Lower lobe of right lung (tissue), 2 donors: ENCODE measurements at places on chromosomes 16 and 17.
A peak's percentile ranks its signal among the peaks of the same experiment; 100 is the strongest.

GRCh38 chr16:68082629-68083238 lies 2.4 kb upstream of the NFATC3 start:
- DNase-seq: no peak
- peaks cover 10% of the 10 kb centered on the region for H3K36me3 ChIP-seq
- peaks cover 79% of the 10 kb centered on the region for H3K4me1 ChIP-seq
- no peaks in the 10 kb centered on the region for H3K27me3 ChIP-seq
- H3K4me3 ChIP-seq: no peak overlapping the region

- H3K27ac ChIP-seq: no peak overlapping the region
- no peaks in the 10 kb centered on the region for H3K27me3 ChIP-seq
- no peaks in the 10 kb centered on the region for H3K36me3 ChIP-seq
- DNase-seq: no peak
- no peaks in the 10 kb centered on the region for H3K4me1 ChIP-seq
These were observed 9.8 kb downstream of the ADAMTS18 start for GRCh38 chr16:77424871-77425604.

DNA sequence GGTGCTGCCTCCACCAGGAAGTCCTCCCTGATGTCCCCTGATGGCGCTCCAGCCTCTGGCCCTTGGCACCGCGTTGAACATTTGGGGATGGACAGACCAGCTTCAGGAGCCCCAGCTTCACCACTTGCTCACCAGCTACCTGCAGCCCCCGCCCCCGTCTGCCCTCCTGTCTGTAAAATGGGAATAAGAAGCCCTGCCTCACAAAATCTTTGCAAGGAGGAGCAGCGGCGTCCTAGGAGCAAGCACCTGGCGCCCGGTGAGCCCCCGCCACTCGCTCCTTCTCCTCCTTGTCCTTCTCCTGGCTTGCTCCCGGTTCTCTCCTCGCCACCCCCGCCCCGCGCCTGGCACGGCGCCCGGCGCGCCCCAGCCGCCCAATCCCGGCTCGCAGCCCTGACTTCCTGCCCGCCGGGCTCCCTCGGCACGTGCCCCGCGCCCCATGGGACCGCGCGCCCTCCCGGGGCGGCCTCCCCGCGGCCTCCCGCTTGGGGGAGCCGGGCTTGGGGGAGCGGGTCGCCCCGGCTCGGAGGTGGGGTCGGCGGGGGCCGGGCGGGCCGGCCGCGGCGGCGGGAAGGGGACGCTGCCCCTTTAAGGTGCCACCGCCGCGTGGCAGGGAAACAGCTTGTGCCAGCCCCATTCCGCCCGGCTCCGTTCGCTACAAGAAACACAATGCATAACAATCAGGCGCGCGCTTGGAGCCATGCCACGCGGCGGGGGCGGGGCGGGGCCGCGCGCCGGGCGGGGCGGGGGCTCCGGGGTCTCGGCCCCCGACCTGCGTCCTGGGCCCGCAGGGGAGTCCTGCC lies 9.1 kb upstream of the PPP1R1B start:
- peaks cover 2% of the 10 kb centered on the region for H3K27me3 ChIP-seq
- H3K4me3 ChIP-seq: peak overlapping the region; percentile 54
- no peaks in the 10 kb centered on the region for H3K36me3 ChIP-seq
- peak overlapping the region; percentile 37 for H3K27ac ChIP-seq
- peaks cover 18% of the 10 kb centered on the region for H3K4me1 ChIP-seq
- DNase-seq: peak; percentile 80

GRCh38 chr17:14768923-14769322 lies 468.0 kb downstream of the HS3ST3B1 start:
- H3K4me3 ChIP-seq: no peak overlapping the region
- H3K36me3 ChIP-seq: no peaks in the 10 kb centered on the region
- H3K27me3 ChIP-seq: no peaks in the 10 kb centered on the region
- DNase-seq: no peak

DNA sequence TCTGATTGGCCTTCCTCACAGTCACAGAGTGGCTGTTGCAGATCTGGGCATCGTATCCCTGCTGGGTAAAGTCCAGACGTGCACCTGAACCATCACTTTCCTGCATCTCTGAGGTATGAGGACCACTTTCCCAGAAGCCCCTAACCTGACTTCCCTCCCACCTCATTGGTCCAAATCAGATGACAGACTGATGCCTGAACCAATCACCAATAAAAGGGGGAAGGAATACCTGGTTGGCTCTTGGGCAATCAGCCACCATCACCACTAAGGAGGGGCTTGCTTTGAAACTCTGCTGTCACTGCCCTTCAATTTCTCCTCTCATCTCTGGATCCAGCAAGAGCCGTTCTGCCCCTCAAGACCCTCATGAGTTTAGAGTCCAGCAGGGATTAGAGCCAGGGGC lies 13.6 kb upstream of the WFDC1 start:
- H3K36me3 ChIP-seq: no peaks in the 10 kb centered on the region
- no peak overlapping the region for H3K27ac ChIP-seq
- H3K4me1 ChIP-seq: peaks cover 23% of the 10 kb centered on the region
